NCI-H510A (cell line): ENCODE measurements at places on chromosomes 1 and 21.

GRCh38 chr1:150567717-150568593, 11.5 kb downstream of the MCL1 start:
- peak; percentile 34 for DNase-seq

GRCh38 chr1:84217239-84217638, 73.2 kb downstream of the PRKACB start:
- no peak for DNase-seq

- DNase-seq = no peak
Observed at GRCh38 chr21:42566524-42567213, 53.0 kb downstream of the SLC37A1 start.

DNA sequence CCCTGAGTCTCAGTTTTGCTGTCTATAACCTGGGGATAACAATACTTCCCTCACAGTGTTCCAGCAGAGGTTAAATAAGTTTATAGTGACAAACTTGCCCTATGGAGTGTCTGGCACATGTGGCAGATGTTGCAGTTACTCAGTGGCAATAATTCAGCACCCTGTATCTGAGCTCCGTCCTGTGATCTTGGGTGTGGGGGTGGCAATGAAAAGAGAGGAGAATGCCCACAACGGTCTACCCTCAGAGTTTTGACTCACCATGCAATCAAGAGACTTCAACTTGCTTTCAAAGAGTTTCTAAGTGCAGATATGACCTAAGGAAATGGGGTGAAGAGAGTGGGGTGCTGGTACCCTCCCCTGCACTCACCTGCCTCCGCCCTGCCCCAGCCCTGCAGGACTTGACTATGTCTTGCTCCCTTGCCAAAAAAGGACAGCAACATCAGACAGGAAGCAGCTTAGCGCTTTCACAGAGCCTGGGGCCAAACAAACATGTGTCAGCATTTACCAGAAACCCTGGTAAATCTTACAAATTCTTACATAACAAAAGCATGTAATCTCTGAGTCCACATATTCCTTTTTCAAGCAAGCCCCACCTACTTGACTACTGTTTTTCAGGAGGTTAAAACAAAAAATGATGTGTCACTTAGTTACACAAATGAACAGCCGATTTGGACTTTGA, 185.1 kb upstream of the CAMK1G start:
- DNase-seq = no peak

DNA sequence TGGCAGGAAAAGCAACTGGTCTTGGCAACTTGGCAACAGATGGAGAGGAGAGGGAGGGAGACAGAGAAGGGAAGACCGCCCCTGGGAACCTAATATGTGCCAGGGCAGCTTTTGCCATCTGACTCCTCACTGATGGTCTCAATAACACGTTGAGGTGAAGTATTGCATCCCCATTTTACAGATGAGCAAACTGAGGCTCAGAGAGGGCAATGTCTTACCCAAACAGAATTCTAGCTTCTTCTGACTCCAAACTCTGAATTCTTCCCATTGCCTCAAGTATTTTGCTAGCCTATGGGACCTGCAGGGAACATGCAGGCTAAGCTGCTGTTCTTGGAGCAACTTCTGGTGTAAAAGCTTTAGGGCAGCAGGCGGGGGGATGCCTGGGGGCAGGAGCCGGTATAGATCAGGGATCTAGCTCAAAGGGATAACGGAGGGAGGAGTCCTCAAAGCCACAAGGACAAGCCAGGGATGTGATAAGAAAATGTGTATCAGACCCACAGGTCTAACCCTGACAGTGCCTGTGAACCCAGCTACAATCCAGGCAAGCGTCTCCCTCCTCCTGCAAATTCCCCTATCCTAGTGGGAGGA, 7.2 kb upstream of the GUCA2A start:
- DNase-seq = no peak

- DNase-seq = no peak
Observed at GRCh38 chr21:45353200-45353599, 51.8 kb upstream of the COL18A1 start.

DNA sequence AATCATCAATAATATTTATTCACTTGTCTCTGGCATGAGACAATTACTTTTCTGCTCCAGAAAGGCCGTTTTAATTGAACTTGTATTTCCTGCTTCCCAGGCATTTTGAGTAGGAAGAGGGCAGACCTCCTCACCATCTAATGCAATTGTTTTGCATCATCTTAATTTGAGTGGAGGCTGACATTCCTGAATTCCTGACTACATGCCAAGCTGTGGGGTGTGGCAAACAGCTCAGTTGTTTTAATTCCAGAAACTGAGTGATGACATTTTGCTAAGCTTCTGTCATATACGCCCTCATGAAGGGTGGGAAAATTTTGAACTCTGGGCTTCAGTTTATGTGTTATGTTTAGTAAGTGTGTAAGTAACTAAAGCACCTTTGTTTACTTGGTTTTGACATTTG, 125.4 kb upstream of the USP25 start:
- DNase-seq = no peak

- DNase-seq = no peak
Observed at GRCh38 chr21:26061437-26061836, 109.1 kb downstream of the APP start.

- no peak for DNase-seq
Observed at GRCh38 chr1:59699227-59699847, 115.4 kb upstream of the HOOK1 start.

GRCh38 chr1:23555986-23556634, 3.2 kb downstream of the ID3 start:
- no peak for DNase-seq

GRCh38 chr1:241825581-241825980, 22.4 kb upstream of the EXO1 start:
- DNase-seq = no peak

GRCh38 chr1:93678946-93679480, 2.6 kb downstream of the BCAR3 start:
- no peak for DNase-seq

- no peak for DNase-seq
Observed at GRCh38 chr1:13949546-13949945, 249.6 kb downstream of the PRDM2 start.

DNA sequence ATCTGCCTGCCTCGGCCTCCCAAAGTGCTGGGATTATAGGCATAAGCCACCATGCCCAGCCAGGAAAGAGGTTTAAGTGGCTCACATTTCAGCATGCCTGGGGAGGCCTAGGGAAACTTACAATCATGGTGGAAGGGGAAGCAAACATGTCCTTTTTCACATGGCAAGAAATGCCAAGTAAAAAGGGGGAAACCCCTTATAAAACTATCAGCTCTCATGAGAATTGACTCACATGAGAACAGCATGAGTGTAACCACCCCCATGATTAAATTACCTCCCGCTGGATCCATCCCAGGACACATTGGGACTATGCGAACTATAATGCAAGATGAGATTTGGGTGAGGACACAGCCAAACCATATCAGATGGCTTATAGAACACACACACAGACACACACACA, 8.8 kb upstream of the KLHL12 start:
- DNase-seq = no peak

GRCh38 chr1:51570063-51570710, 46.7 kb upstream of the OSBPL9 start:
- DNase-seq = no peak

DNA sequence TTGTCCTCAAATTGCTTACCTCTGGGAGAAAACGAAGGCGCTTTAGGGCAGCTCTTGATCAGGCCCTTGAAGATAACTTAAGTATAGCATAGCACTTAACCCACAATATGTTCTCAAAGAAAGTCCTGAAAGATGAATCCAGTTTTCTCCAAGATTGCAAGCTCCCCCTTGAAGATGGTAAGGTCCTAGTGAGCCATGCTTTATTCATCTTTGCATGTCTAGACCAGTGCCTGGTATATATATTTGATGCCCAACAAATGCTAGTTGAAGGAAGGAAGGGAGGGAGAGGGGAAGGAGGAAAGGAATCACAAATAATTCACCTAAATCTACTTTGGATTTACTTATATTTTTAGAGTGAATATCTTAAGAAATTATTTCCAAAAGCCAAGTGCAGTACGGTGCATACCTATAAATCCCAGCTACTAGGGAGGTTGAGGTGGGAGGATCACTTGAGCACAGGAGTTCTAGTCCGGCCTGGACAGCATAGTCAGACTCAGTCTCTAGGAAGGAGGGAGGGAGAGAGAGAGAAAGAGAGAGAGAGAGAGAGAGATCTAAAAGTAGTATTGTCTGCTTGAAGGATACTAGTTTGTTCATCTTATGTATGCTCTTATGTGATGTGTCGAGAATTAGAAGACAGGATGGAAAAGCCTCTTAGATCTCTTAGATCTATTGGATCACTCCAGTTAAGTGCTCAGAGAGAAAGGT, 25.0 kb downstream of the PBX1 start:
- no peak for DNase-seq

DNA sequence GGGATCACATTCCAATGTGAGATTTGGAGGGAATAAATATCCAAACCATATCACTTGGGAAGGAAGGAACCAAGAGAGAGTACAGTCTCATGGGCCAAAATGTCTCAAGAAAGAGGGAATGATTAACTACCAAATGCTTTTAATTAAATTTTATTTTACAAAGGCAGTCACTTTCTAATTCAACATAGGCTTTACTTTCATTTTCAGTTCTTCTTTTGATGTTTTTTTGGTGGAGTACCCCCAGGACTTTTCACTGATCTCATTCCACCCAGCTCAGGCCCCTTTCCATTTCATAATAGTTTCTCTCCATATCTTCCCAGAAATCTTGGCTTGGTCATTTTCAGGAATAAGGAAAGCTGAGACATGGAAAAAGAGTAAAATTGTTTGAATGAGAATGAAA, 5.1 kb upstream of the SLAMF7 start:
- no peak for DNase-seq

DNA sequence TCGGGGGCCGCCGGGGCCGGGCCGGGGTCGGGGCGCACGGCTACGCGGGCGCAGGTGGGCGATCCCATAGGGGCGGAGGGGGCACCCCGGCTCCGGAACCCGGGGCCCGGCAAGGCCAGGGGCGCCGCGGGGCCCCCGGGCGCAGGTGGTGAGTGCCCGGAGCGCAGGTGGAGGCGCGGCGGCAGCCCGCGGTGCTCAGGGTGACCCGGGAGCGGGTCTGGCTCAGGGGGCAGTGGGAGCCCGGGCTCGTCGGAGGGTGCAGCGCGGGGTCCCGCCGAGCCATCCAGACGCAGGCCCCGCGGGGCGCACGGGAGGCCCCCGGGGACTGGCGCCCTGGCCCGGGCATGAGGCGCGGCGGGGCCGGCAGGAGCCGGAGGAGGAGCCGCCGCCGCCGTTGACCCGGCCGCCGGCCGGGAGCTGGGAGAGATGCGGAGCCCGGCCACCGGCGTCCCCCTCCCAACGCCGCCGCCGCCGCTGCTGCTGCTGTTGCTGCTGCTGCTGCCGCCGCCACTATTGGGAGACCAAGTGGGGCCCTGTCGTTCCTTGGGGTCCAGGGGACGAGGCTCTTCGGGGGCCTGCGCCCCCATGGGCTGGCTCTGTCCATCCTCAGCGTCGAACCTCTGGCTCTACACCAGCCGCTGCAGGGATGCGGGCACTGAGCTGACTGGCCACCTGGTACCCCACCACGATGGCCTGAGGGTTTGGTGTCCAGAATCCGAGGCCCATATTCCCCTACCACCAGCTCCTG, 489 bp downstream of the CELSR2 start:
- DNase-seq = no peak

GRCh38 chr1:39081271-39082009, 55.3 kb downstream of the NDUFS5 start:
- peak; percentile 85 for DNase-seq

DNA sequence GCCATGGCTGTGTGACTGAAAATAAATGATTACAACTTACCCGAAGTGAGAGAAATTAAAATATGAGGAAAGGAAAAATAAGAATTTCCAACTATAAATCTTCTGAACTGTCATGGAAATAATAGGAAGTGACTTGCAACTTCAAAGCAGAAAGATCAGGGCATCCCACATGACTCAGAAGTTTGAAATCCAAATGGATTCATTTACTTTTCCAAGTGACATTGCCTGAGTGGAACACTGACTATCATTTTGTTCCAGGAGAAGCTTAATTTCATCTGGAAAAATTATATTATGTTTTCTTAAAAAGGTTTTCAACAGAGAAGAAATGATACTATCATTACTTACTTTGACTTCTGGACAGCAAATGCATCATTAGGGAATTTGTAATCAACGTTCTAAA, 110.8 kb downstream of the GREM2 start:
- DNase-seq = no peak
